T-helper 2 cell treated with Interferon-gamma antibody and Interleukin-4, amounts not matched to agents 5 μg/mL and 100 μg/mL, for 36 hours (primary cell): ENCODE measurements at places on chromosomes 7 and 10.

- no peak for DNase-seq
These were observed 208.0 kb upstream of the CSTF2T start for GRCh38 chr10:51907361-51907760.

DNA sequence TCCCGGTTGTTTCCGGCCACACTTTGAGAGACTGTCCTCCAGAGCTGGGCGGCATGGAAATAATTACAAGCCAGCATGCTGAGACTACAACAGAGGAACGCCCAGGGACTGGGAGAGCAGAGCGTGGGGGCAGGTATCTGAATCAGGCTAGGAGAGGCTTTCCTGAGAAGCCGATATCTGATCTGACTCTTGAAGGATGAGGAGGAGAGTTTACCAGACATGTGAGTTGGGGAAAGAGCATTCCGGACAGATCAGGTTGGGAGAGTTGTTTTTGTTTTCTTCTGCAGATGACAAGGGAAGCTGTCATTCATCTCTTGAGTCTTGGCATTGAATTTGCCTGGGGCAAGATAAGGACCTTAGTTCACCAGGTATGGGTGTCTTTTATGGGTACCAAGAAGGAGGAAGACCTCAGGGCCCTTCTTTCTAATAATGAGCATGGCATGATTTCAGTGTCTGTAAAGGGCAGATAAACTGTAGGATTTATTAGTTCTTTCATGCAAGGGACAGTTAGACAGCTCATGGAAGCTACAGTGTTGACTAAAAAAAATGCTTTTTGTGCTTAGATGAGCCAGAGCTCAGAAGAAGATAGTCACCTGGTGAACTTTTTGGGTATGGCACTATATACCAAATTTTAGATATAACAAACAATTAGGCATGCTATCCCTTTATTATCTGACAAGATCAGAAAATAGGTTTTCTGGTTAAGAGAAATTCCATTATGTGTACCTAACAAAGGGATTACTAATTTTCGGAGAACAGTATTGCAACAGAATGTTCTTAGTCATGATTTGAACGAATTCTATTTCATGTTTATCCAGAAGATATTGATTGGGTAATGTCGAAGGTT is 36.2 kb downstream of the WBP1L start:
- no peak for DNase-seq

DNA sequence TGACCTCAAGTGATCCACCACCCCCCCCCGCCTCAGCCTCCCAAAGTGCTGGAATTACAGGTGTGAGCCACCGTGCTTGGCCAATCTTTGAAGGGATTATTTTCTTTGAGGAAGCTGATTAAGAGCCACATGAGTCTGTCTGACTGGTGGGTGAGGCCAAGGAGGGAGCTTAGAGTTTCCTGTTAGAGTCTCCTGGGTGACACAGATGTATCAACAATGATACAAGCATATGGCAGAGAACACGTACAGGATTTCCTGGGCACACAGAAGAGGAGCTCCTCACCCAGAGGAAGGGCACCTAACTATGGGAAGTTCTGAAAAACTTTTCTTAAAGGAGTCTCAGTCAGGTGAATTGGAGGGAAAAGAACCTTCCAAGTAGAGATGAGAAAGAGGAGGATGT is 69.4 kb downstream of the GOLGA7B start:
- DNase-seq = no peak

- DNase-seq = no peak
These were observed 26.2 kb downstream of the VSIR start for GRCh38 chr10:71747039-71747531.

DNA sequence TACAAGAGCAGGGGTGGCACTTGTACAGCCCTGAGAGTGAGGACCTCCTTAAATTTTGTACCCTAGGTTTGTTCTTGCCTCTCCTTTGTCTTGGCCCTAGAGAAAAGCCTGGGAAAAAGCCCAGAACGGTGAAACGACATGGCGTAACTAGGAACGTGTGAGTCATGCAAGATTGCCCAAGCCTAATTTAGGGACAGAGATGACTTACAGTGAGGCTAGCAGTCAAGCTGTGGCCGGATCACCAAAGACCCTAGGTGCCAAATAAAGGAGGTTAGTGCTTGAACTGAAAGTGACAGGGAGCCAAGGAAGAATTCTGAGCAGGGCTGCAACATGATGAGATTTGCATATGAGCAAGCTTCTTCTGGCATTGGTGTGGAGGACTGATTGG is 25.1 kb downstream of the TBXAS1 start:
- no peak for DNase-seq

- DNase-seq = no peak
These were observed 98.4 kb downstream of the SNX10 start for GRCh38 chr7:26390016-26390415.
